ENCODE measurements at places on chromosomes 13 and 19.

GRCh38 chr19:6021878-6022569 lies 44.1 kb upstream of the RANBP3 start:
- peak; percentile 77 for DNase-seq

DNA sequence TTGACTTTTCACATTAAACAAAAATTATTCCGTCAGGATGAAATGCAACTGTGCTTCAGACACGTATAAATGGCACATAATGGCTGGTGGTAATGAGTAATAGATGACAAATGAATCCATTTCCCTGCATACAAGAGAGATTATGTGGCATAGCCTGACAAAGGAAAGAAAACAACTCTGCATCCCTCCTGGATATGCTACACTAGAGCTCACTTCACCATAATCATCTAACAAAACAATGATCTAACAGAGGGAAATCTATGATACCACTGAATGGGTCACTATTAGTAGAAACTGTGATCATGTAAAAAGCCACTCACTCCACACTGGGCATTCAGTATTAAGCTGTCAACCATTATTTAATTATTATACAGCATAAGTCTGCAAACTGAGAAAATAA lies 1498.4 kb downstream of the EFNB2 start:
- peak; percentile 4 for DNase-seq

GRCh38 chr13:60094385-60095088 lies 69.2 kb downstream of the DIAPH3 start:
- no peak for DNase-seq

- DNase-seq = peak; percentile 33
These were observed 600 bp downstream of the UBE2S start for GRCh38 chr19:55406826-55407549.

DNA sequence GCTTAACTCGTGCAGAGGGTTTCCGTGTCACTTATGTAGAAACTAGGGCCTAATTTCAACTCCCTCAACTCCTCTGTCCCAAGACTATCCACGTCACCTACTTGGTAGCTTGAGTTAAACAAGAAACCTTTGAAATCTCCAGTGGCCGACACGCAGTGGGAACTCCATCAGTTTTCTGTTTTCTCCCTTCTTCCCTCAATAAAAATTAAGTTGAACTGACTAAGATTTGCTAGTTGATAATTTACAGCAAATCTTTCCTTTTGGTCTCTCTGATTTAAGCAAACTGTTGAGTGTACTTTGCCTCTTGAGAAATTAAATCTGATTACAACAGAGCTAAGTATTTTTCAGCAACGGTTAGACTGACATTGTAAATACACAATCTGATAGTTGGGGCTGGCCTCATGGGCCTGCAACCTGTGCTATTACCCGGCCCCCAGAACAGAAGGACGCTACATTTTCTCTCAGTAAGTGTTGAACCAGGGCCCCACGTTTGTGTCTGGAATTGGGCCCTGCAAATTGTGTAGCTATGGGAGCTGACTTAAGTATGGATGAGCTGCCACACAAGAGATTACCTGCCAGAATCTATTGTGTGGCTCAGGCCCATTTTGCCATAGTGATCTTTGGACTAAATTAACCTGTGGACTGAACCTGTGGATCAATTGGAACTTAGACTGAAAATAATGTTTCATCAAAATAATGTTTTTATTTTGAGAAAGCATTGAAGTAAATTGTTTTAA lies 708 bp upstream of the ESD start:
- peak; percentile 64 for DNase-seq

GRCh38 chr19:17703824-17704463 lies 15.3 kb upstream of the MAP1S start:
- DNase-seq = peak; percentile 81

DNA sequence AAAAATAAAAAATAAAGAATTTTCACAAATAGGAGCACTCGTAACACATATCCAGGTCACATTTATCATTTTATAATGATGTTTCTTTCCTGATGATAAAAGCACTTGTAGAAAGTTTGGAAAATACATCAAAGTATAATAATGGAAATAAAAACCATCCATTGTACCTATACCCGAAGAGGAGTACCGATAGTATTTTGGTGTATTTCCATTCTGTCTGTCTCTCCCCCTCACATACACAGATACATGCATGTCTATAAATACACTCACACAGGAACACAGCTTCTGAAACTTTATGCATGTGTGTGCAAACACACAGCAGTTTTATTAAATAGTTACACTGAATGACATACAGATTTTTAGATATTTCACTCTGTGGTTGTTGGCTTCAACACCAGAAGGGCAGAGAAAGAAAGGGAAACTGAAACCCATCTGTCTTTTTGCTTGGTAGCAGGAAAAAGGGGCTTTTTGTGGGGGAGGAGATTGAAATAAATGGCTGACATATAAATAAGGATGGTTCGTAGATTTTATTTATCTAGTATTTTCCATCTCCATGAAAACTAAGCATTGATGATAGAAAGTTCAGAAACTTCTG lies 114.8 kb downstream of the LRCH1 start:
- DNase-seq = no peak

GRCh38 chr19:40282920-40283319 lies 2.2 kb downstream of the AKT2 start:
- peak; percentile 63 for DNase-seq

GRCh38 chr19:47429140-47429793 lies 9.9 kb upstream of the MEIS3 start:
- no peak for DNase-seq

DNA sequence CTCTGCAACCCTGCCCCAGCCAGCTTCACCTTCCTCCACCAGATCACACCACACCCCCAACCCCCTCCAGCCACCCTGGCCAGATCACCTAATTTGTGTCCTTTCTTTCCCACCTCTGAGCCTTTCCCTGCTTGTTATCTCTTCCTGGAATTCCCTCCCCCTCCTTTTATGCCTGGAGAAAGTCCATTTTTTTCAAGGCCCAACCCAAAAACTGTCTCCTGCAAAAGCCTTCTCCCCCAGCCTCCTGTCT lies 5.3 kb upstream of the TLE2 start:
- no peak for DNase-seq

DNA sequence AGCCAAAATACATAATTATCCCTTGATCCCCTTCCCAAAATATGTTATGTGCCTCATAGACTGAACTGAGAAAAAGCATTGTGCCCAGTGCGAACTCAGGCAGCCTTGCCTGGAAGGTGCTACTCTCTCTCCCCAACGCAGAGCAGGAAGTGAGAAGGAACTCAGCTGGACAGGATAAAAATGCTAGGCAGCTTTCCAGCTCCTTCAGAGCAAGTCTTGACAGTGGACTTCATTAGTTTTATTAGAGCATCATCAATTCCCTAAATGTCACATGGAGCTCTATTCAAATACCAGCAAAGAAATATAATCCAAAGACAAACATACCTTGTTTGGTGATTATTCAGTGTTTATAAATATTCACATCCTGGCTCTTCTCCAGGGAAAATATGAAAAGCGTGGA lies 202.4 kb downstream of the RFC3 start:
- DNase-seq = no peak

GRCh38 chr19:897442-898039 lies 4.3 kb downstream of the RNU6-9 start:
- DNase-seq = no peak

DNA sequence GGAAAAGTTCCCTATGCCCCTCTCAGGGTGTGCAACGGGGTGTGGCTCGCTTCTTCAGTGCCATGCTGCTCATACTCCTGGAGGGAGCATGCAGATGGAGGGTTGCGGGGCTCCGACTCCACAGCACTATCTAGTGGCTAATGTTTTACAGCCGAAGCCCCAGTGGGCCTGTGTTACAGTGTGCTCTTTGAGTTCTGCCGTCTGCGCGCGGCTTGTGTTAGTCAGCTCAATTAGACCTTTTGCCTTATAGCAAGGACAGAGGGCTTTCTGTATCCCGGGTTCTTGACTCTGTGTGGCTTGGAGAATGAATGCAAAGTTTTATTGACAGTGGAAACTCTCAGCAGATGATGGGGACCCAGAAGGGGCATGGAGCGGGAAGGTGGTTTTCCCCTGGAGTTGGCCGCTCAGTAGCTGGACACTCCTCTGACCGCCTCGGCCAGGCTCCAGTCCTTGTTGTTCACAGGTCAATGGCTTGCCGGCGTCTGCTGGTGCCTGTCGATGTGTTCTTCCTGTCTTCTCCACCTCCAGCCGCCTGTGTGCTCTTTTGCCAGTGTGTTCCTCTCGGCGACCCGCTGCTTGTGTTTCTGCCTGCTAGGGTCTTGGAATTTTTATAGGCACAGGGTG lies 383.4 kb downstream of the LMO7 start:
- no peak for DNase-seq

- DNase-seq = peak; percentile 3
These were observed 246.6 kb downstream of the NHLRC3 start for GRCh38 chr13:39284801-39285388.

- DNase-seq = no peak
These were observed 6.2 kb upstream of the ZNF554 start for GRCh38 chr19:2813235-2814160.

GRCh38 chr13:40994581-40995230 lies 24.4 kb downstream of the ELF1 start:
- DNase-seq = no peak

GRCh38 chr13:107348925-107349324 lies 781.0 kb upstream of the ARGLU1 start:
- DNase-seq = peak; percentile 86

DNA sequence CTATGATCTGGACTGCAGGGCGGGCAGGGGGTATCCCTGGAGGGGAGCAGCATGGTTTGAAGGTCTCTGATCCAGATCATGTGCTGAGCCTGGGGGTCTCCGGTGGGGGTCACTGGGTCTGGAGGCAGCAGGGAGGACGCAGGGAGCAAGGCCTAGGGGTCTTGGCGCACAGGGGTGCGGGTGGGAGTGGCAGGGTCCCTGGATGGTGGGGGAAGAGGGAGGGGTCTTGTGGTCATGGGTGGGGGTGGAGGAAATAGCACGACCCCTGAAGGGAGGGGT lies 1.9 kb downstream of the BTBD2 start:
- DNase-seq = no peak

GRCh38 chr13:51681037-51681678 lies 96.9 kb downstream of the WDFY2 start:
- peak; percentile 86 for DNase-seq

- DNase-seq = peak; percentile 7
These were observed 16.8 kb downstream of the MBD3L2B start for GRCh38 chr19:7004313-7004931.

GRCh38 chr19:51224163-51224641 lies 678 bp upstream of the CD33 start:
- no peak for DNase-seq

GRCh38 chr13:111936267-111936925 lies 130.6 kb upstream of the SOX1 start:
- DNase-seq = no peak

GRCh38 chr13:100552755-100553154 lies 35.8 kb downstream of the GGACT start:
- DNase-seq = no peak

GRCh38 chr19:50649433-50650391 lies at the start of gene C19orf81:
C19orf81 (plus strand) TSS chr19:50649445; CDS start chr19:50649445, 0 bp downstream.
- no peak for DNase-seq

GRCh38 chr13:28623782-28624706 lies 34.9 kb upstream of the POMP start:
- DNase-seq = no peak

GRCh38 chr19:11256189-11256588 lies 6.1 kb downstream of the DOCK6 start:
- peak; percentile 48 for DNase-seq

GRCh38 chr19:35779033-35779432 lies 3.7 kb downstream of the ARHGAP33 start:
- no peak for DNase-seq

DNA sequence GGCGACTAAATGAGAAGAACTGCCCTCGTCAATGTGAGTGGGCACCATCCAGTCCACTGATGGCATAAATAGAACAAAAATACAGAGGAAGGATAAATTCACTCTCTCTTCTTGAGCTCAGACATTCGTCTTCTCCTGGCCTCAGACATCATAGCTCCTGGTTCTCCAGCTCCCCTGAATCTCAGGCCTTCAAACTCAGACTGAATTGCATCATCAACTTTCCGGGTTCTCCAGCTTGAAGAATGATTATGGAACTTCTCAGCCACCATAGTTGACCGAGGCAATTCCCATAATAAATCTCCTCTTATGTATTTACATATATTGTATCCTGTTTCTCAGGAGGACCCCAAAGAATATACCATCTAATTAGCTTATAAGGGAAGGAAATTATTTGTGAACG lies 55.0 kb upstream of the FNDC3A start:
- DNase-seq = no peak

GRCh38 chr13:108006619-108007018 lies 208.7 kb downstream of the LIG4 start:
- no peak for DNase-seq

DNA sequence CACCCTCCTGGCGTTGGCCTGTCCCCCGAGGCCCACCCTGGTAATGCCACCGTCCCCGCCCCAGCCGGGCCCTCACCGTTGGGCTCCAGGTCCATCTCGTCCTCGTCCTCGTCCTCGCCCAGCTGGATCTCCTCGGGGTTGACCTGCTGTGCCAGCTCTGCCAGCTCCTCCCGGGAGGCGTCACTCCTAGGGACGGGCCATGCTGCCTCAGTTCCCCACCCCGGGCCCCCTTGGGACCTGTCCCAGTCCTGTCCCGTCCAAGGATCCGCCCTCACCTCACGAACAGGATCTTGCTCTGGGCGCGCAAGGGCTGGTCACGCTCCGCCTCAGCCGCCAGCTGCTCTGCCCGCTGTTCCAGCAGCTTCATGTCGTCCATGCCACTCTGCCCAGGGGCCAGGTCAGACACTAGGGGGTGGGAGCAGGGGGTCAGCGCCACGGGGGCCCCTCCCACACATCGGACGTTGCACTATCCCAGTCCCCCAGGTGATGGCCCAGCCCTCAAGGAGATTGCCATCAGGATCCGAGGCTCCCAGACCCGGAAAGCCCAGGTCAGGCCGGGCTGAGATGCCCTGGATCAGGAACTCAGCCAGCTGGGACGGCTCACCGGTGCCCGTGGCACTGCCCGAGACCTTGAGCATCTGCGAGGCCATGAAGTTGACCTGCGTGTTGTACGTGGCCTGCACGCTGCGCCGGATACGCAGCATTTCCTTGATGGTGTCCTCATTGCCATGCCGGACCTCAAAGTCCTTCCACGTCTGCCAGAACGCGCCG lies 9.5 kb downstream of the XAB2 start:
- no peak for DNase-seq

DNA sequence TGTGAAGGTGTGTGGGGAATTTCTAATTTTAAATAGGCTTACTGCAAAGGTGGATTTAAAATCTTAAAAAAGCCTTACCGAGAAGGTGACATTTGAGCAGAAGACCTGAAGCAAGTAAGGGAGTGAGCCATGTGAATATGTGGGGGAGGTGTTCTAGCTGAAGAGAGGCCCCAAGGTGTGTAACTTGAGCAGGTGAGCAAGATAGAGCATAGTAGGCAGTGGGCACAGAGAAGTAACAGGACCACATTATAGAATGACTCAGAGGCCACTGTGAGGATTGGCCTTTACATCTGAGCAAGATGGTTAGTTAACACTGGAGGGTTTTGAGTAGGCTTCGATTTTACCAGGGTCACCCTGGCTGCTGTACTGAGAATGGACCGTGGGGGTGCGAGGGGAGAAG lies 22.6 kb downstream of the TM9SF2 start:
- no peak for DNase-seq

Measured in amniotic epithelial cell (primary cell).